Activated CD8-positive, alpha-beta memory T cell treated with anti-CD3 and anti-CD28 coated beads for 1 hour (primary cell): ENCODE measurements at places on chromosomes 11 and 22.

DNA sequence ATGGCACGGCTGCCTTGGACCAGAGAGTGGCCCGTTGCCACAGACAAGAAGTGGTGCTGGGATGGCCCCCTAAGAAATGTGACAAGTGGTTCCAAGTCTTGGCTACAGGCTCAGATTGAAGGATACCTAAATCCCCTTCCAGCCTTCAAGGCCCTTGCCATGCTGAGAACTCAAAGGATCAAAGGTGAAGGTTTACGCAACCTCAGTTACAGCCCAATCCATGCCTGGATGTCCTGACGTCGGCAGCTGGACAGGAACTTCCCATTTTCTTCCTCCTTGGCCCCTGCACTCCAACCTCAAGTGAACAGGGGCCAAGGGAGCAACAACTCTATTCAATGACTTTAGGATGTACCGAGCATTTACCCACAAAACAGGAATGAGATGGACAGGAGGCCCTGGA is 95.4 kb downstream of the DHCR7 start:
- no peak for DNase-seq

GRCh38 chr11:35968386-35969088 is 24.7 kb downstream of the LDLRAD3 start:
- no peak for DNase-seq

DNA sequence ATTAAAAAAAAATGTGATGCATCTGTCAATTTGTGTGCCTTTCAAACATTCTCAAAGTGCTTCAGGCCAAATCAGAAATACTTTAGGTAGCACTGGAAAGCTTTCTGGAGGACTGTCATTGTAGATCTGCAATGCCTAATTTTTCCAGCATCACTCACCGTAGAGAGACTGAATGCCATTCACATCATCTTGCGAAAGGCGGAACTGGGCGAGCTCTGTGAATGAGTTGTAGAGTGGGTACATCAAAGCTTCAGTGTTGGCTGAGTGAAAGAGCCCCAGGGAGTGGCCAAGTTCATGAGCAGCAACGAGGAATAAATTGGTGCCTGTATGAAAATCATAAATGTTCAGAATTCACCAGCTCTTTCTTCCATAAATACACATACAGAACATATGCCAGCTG is 4.0 kb downstream of the MMP10 start:
- DNase-seq = no peak

GRCh38 chr11:47359586-47359985 is 7.1 kb upstream of the MYBPC3 start:
- DNase-seq = no peak

DNA sequence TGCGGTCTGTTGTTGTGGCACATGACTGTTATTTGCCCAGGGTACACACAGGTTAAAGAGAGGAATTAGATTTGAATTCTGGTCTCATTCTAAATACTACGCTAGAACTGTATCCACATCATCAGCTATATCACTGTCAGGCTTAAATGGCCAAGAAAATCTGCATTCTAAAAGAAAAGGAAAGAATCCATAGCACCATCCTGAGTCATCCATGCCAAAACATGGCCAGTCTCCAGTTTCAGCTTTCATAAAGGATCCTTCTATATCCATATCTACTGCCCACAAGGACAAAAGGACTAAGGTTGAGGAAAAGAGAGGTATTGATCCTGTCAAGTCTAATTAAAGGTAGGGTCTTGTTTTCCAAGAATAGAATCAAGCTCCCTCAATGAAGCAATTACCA is 73.6 kb upstream of the GDPD4 start:
- DNase-seq = no peak

DNA sequence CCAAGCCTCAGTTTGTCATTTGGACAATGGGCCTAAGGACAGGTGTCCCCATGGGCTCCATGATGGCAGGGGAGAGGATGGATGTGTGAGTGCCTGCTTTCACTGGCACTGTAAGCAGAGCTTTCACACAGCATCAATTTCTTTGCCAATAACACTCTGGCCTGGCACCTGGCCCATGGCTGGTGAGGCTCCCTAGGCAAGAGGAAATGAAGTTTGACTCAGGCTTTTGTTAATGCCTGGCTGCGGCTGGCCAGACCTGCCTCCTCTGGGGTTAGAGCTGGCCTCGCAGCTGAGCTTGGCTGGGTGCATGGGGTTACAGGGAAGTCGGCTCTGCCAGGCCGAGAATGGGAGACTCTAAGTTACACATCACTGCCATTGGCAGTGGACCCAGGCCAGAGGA is 30.0 kb upstream of the SEZ6L start:
- no peak for DNase-seq

DNA sequence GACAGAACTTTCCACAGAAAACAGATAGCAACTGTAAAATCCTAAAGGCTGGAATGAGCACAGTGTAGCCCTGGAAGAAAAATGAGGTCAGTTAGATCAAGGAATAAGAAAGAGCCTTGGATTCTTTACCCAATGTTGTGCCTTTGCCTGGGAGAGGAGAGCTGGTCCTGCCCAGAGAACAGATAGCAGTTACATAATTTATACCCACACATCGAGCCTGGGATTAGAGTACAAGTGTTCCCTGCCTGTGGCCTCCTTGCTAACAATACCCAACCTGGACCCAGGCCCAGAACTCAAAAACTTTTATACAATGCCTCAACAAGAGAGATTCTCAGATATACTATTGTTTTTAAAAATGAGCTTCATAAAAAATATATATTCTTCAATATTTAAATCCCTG is 1998.4 kb downstream of the LRRC4C start:
- no peak for DNase-seq

GRCh38 chr22:50306753-50307749 is at the start of gene PLXNB2:
TSS of gene PLXNB2 (minus strand) at chr22:50307646. CDS start at chr22:50290584, 17,062 bp downstream.
- DNase-seq = peak; percentile 15

DNA sequence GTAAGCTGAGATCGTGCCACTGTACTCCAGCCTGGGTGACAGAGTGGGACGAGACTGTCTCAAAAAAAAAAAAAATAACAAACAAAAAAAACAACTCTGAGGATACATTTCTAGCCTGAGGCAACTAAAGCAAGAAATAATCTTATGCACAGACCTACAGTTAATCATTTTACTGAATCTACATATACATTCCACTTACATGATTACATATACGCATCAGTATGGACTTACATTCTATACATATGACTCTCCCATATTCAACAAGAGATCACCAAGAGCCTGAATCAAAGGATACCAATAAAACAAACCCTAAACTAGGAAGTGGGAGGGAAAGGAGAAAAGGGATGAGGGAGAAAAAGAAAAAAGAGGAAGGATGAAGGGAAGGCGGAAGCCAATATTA is 1.1 kb downstream of the ALG8 start:
- no peak for DNase-seq

GRCh38 chr11:3162410-3163240 is 2.5 kb downstream of the OSBPL5 start:
- DNase-seq = no peak
